Mesendoderm (in vitro differentiated cells): ENCODE measurements at places on chromosomes 2 and 18.

GRCh38 chr2:222295368-222296062, 3.3 kb downstream of the PAX3 start:
- peaks cover 83% of the 10 kb centered on the region for H3K27me3 ChIP-seq
- no peaks in the 10 kb centered on the region for H3K36me3 ChIP-seq
- no peak overlapping the region for H3K4me3 ChIP-seq
- DNase-seq, result peak; percentile 36
- no peak overlapping the region for H3K27ac ChIP-seq
- H3K4me1 ChIP-seq, result no peaks in the 10 kb centered on the region

GRCh38 chr18:9993521-9994025, 79.8 kb downstream of the VAPA start:
- H3K27ac ChIP-seq, result no peak overlapping the region
- H3K36me3 ChIP-seq, result no peaks in the 10 kb centered on the region
- DNase-seq, result no peak
- H3K4me3 ChIP-seq, result no peak overlapping the region

GRCh38 chr2:25632396-25632795, 41.0 kb downstream of the DTNB start:
- H3K27me3 ChIP-seq, result no peaks in the 10 kb centered on the region
- H3K27ac ChIP-seq, result no peak overlapping the region
- DNase-seq, result no peak
- H3K36me3 ChIP-seq, result no peaks in the 10 kb centered on the region

DNA sequence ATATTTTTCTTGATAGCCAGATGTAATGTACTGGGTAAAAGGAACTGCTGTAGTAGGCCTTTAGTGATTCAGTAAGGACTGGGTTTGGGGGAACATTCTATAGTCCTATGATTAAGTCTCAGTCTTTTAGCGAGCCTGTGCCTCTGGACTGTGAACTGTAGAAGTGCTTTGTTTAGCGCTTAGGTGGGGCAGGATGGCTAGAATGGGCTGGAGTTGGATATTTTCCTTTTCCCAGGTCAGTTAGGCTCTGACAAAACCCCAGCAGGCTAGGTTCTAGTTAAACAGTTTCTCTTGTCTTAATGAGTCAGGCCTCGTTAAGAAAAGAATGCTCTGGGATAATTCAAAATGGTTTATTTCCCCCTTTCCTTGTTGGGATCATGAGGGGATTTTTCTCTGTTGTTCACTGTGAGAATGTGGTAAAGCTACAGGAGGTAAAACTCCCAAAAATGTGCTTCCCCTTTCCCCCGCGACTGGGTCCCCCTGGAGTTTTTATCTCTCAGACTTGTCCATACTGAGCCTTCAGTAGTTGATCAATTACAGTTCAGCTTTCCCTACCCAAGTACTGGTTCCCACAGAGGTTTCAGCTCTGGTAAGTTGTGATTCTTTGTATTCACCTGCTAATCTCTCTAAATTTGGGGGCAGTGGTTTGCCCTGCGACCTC, 31.5 kb downstream of the EHBP1 start:
- no peaks in the 10 kb centered on the region for H3K27me3 ChIP-seq
- no peak for DNase-seq
- no peaks in the 10 kb centered on the region for H3K4me1 ChIP-seq
- no peaks in the 10 kb centered on the region for H3K36me3 ChIP-seq

GRCh38 chr2:152606081-152606480, 111.2 kb downstream of the PRPF40A start:
- no peak for DNase-seq
- H3K36me3 ChIP-seq, result no peaks in the 10 kb centered on the region
- H3K27me3 ChIP-seq, result no peaks in the 10 kb centered on the region
- no peak overlapping the region for H3K27ac ChIP-seq
- H3K4me1 ChIP-seq, result no peaks in the 10 kb centered on the region
- H3K4me3 ChIP-seq, result no peak overlapping the region
